NCI-H1092 (cell line): ENCODE measurements at places on chromosomes 3 and 15.

- no peak for DNase-seq
Observed at GRCh38 chr3:197881270-197881969, 68.6 kb upstream of the RPL35A start.

DNA sequence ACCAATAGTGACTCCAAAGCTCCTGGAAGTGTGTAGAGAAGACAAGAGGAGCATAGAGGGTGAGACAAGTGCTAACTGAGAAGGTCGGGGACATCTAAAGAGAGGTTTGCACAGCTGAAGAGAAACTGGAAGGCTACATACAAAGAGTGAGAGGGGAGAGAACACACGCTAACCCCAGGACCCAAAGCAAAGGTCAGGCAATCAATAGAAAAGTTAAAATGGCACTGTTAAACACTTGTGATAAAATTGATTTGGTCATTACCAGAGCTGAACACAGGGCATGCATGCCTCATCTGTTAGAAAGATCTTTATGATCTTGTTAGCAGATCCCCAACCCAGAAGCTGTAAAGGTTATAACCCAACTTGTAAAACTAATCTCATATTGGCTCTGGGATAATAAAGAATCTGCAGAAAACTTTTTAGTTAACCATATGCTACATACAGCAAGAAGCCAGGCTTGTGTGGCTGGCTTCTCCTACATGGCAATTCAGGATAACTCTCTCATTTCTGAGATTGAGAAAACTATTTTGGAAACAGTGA is 212.6 kb upstream of the ICE2 start:
- DNase-seq: no peak

DNA sequence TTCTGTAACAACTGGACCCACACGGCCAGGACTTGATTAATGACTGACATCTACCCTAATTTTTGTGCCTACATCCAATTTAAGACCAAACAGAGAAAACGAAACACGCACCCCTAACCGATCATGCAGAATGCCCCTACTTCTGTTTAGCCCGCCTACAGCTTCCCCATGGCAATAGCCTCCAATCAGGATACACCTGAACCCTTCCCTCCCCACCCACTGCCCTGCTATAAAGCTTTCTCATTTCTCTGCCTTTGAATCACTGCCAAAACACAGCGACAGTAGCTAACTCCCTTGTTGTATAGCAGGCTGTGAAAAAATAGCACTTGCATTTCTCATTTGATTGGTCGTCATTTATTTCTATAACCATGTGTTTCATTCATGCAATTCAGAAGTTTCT is 45.2 kb upstream of the DPPA4 start:
- DNase-seq: no peak

GRCh38 chr3:73098026-73098425 is 36.6 kb downstream of the EBLN2 start:
- DNase-seq: no peak

DNA sequence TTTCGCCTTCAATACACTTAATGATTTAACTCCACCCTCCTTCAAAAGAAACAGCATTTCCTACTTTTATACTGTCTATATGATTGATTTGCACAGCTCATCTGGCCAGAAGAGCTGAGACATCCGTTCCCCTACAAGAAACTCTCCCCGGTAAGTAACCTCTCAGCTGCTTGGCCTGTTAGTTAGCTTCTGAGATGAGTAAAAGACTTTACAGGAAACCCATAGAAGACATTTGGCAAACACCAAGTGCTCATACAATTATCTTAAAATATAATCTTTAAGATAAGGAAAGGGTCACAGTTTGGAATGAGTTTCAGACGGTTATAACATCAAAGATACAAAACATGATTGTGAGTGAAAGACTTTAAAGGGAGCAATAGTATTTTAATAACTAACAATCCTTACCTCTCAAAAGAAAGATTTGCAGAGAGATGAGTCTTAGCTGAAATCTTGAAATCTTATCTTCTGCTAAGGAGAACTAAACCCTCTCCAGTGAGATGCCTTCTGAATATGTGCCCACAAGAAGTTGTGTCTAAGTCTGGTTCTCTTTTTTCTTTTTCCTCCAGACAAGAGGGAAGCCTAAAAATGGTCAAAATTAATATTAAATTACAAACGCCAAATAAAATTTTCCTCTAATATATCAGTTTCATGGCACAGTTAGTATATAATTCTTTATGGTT is at the start of gene CCR5:
CCR5 (plus strand) TSS at position 108 of the 680 bp plus-strand sequence. CDS start 1,957 bp downstream, outside the sequence.
- no peak for DNase-seq

- DNase-seq: no peak
Observed at GRCh38 chr3:108200024-108200423, 22.2 kb downstream of the IFT57 start.

DNA sequence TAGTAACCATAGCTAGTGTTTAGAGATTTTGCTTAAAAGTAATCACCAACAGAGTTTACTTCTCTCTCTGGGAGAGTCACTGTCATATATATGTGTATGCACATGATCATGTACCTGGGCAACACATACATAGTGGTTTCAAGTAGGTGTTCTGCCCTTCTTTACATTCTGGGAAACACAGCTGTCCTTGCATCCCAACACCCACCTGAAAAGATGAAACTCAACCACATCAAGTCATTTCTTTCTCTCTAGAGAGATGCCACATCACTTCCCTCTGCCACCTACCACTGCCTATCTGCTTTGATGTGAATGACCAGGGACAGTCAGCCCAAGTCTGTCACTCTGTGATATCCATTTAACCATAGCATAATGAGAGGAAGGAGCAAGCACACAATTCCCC is 155.8 kb upstream of the GADL1 start:
- no peak for DNase-seq

GRCh38 chr15:44711743-44712345 is 527 bp downstream of the B2M start:
- DNase-seq: peak; percentile 23
